Stimulated activated CD8-positive, alpha-beta memory T cell treated with anti-CD3 and anti-CD28 coated beads, Interleukin-7, amount 100 ng/mL, for 1 hour (primary cell): ENCODE measurements at places on chromosomes 6 and 20.

DNA sequence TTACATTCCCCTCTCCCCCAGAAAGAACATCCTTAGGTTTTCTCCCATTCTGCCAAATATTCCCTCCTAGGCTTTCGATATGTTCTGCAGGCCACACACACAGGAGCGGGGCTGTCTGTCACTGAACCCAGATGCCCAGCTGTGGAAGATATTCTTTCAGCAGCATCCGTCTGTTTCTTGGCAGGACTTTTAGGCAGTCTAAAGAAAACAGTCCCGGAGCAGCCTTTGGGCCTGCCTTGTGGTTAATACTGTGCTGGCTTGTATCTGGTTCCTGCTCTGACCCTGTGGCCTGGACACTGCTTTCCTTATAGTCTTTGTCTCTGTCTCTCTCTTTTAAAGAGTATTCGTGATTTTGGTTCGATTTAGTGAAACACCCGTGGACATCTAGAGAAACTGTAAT lies 94.6 kb upstream of the SUPT3H start:
- no peak for DNase-seq

- DNase-seq, result no peak
These were observed 22.7 kb upstream of the TMEM181 start for GRCh38 chr6:158536891-158537798.

GRCh38 chr6:154580397-154581135 lies 70.1 kb upstream of the CNKSR3 start:
- DNase-seq, result no peak

DNA sequence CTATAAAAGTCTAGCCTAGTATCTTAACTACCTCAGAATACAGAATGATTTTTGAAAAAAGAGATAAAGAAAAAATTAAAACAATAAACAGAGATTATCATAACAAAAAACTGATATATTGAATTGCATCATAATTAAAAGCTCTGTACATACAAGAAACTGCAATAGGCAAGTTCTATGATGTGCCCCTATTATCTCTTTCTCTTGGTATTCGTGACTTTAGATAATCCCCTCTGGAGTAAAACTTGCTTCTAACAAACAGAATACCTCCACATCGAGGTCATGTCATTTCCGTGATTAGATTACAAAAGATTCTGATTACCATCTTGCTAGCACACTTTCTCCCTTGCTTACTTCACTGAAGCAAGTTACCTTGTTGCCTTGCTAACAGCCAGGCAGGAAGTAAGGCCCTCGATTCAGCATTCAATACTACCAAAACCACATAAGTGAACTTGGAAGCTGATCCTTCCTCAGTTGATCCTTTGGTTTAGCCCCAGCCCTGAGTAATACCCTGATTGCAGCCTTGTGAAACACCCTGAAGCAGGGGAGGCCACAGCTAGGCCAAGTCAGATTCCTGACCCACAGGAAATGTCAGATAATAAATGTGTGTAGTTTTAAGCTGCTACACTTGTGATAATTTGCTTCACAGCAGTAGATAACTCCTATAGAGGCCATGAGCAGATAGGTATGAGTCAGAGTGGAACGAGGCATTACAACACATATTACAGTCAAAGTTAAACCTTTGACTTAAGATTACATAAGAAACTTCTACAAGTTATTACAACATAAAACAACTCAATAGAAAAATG lies 53.7 kb upstream of the TMX4 start:
- no peak for DNase-seq

DNA sequence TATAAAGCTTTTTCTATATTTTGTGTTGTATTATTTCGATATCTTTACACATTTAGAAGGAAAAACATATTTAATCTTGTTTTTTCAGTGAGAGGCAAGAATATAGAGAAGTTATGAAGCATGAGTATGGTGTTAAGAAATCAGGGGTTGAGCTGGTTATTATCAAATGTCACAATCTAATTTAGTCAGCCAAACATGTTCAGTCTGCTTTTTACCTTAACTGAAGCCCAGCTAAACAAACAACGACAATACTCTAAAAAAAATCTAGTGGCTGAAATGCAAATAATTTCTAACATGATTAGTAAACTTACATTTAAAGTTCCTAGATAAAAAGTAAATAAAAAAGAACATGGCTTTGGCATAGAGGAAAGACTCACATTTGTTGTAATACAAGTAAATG lies 433.8 kb upstream of the NRSN1 start:
- no peak for DNase-seq

- DNase-seq, result no peak
These were observed 193.5 kb downstream of the UNC5CL start for GRCh38 chr6:40845553-40845952.

- no peak for DNase-seq
These were observed 810.8 kb downstream of the GRIK2 start for GRCh38 chr6:102204351-102204750.

GRCh38 chr6:129262661-129263060 lies 379.7 kb downstream of the LAMA2 start:
- no peak for DNase-seq

- DNase-seq, result no peak
These were observed 251.5 kb downstream of the TFAP2A start for GRCh38 chr6:10163203-10163962.
